Dermis microvascular lymphatic vessel endothelial cell (primary cell): ENCODE measurements at places on chromosomes 3 and 15. TPM values are rescaled to one million over a fixed set of nuclear protein-coding genes. Genes with fewer than 3 reads are reported as not detected.
A peak's percentile ranks its signal among the peaks of the same experiment; 100 is the strongest.

DNA sequence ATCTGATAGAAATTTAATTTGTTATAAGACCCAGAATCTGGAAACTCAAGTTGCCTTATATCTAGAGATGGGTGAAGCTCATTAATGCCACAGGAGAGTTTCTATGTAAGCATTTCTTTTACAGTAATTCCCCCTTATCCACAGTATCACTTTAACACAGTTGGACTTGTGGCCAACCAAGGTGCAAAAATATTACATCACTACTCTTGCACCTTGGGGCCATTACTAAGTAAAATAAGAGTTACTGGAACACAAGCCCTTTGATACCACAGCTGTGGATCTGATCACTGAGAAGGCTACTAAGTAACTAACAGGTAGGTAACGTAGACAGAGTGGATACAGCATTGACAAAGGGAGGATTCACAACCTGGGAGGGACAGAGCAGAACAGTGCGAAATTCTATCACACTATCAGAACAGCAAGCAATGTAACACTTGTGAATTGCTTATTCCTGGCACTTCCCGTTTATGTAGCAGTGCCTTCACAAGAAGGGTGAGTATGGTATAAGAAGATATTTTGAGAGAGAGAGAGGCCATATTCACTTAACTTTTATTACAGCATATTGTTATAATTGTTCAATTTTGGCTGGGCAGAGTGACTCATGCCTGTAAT, 33.9 kb upstream of the TOPBP1 start:
- DNase-seq = no peak

Gene SEMA5B
- under 0.01 and 0.13 TPM in 2 replicates for total RNA-seq

Gene STAB1
- total RNA-seq = 117 and 330 TPM in 2 replicates

Gene P2RY13
- total RNA-seq = not detected in 2 replicates

Gene CPEB1
- not detected in 2 replicates for total RNA-seq

Gene EPB42
- not detected in 2 replicates for total RNA-seq

Gene NAALADL2
- under 0.01 and 0.13 TPM in 2 replicates for total RNA-seq

Gene GP5
- total RNA-seq = 0.13 TPM in 2 replicates

Gene GCHFR
- total RNA-seq = 9.9 and 23.0 TPM in 2 replicates

GRCh38 chr3:66350601-66351000, 129.8 kb downstream of the SLC25A26 start:
- no peak for DNase-seq

DNA sequence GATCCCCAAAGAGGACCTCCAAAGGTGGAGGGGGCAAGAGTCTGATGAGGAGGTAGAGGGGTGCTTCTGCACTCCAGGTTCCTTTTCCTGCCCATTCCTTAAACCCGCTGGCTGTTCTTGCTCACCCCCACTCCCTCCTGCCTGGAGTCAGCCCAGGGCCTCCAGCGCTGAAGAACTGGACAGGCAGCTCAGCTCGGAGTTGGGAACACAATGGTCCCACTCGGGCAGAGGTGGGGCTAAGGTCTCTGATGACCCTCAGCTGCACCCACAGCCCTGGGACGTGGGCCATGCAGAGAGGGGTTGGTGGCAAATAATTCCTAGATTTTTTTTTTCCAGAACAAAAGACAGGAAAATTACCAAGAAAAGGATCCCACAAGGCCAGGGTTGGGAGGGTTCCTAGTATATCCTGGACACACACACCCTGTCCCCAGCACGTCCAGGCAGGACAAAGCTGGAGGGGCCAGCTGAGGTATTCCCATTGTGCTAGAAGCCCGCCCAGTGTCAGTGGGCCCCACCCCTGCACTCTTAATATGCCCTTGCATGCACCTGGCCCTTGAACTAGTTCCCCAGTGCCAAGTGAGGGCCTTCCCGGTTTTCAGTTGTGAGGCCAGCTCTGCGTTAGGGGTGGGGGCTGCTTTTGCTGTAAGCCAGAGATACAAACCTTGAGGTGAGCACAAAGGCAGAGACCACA, 22.1 kb upstream of the IP6K2 start:
- no peak for DNase-seq

- DNase-seq = no peak
Observed at GRCh38 chr15:50358845-50359244, 3.8 kb upstream of the GABPB1 start.

DNA sequence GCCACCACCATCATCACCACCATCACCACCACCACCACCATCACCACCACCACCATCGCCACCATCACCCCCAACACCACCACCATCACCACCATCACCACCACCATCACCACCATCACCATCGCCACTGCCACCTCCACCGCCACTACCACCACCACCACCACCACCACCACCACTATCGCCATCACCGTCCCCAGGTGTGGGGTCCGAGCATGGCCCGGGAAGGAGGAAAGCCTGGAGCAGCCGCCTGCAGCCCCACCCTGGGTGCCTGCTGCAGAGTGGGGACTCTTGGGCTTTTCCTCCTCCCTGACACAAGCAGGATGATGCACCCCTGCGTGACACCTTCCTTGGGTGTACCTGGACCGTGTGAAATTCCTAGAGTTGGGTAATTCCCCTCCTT, 43.9 kb downstream of the MUC4 start:
- no peak for DNase-seq

- DNase-seq = peak; percentile 38
Observed at GRCh38 chr3:52218454-52218853, 7.0 kb downstream of the TLR9 start.

GRCh38 chr15:82058026-82058425, 12.2 kb upstream of the MEX3B start:
- no peak for DNase-seq

- peak; percentile 87 for DNase-seq
Observed at GRCh38 chr15:34367101-34368081, at the start of gene LPCAT4. Gene LPCAT4 (minus strand): TSS chr15:34367196. CDS start chr15:34367100, 96 bp downstream.

DNA sequence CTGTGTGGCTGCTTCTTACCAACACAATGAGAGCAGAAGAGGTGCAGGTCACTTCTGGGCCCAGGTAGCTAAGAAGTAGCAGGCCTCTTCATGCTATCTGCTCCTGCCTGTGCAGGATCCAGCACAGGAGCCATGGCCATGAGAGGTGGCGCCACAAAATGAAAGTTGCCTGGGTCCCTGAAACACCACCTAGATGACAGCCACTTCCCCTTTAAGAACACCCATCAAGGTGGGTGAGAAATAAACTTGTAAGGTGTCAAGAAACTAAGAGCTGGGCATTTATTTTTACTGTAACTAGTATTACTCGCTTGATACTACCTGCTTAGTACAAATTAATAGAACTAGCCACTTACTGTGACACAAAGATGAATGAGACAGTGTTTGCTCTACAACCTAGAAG, 484.6 kb upstream of the TBL1XR1 start:
- no peak for DNase-seq

GRCh38 chr15:43207024-43207423, 13.8 kb downstream of the EPB42 start:
- no peak for DNase-seq

Gene CGNL1
- 25.7 and 27.7 TPM in 2 replicates for total RNA-seq

DNA sequence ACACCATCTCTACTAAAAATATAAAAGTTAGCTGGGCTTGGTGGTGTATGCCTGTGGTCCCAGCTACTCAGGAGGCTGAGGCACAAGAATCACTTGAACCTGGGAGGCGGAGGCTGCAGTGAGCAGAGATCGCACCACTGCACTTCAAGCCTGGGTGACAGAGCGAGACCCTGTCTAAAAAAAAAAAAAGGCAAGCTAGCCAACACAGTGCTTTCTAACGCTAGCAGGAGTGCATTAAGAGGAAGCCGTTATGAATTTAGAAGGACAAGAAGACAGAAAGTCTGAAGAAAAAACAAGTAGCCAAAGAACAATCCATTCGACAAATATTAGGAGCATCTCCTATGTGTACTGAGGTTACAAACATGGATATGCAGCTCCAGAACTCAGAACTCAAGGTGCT, 28.6 kb downstream of the BHLHE40 start:
- DNase-seq = no peak

Gene TLR9
- total RNA-seq = not detected in 2 replicates

DNA sequence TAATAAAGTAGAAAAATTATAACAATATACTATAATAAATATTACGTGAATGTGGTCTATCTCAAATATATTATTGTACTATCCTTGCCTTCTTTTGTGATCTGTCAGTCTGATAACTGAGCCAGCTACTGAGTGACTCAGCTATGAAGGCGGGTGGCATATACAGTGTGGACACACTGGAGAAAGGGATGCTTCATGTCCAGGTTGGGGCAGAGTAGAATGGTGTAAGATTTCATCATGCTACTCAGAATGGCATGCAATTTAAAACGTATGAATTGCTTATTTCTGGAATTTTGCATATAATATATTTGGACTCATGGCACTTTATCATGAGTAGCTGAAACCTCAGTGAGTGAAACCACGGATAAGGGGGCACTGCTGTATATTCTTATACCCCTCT, 172.9 kb upstream of the TBC1D5 start:
- DNase-seq = no peak

- DNase-seq = no peak
Observed at GRCh38 chr15:61115679-61116078, 113.4 kb downstream of the RORA start.

Gene GABRB3
- total RNA-seq = 0.13 TPM in 2 replicates

DNA sequence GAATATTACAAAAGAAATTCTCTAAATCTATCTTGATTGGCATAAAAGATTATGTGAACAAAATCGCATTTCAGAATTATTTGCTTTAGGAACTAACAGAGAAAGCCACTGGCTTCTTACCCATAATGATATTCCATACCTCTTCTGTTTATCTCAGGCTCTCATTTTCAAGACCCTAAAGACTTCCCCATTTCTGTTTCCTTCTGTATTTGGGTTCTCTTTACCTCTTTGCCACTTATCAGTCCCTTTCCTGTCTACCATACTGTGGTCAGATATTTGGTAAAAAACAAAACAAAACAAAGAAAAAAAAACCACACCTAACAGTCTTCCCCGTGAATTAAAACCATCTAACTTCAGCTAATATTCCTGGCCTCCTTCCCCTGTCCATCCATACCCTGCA, 108.5 kb downstream of the LRRC28 start:
- no peak for DNase-seq

DNA sequence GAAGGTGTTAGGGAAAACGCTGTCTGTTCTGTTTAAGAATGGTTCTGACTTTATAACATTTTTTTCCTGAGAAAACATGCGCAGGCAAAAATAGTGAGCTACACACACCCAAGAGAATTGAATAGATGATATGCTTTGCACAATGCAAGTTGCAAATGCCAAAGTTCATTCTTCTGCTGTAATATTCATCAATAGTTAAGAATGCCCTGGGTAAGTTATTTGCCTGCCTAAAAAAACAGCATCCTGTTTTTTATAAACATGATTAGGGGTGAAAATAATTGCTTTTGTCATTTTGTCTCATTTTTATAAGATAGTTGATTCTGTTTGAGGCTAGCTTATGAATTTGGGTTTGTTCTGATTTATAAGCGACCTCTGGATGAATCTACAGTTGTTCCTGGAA, 99.4 kb downstream of the DTWD1 start:
- DNase-seq = no peak

GRCh38 chr3:140377644-140378043, 300.2 kb upstream of the TRIM42 start:
- no peak for DNase-seq

Gene GBE1
- total RNA-seq = 60.4 and 73.9 TPM in 2 replicates
